ENCODE measurements at places on chromosomes 7 and 10.

- no peak for DNase-seq
These were observed 505.8 kb downstream of the GPAM start for GRCh38 chr10:111677759-111678158.

DNA sequence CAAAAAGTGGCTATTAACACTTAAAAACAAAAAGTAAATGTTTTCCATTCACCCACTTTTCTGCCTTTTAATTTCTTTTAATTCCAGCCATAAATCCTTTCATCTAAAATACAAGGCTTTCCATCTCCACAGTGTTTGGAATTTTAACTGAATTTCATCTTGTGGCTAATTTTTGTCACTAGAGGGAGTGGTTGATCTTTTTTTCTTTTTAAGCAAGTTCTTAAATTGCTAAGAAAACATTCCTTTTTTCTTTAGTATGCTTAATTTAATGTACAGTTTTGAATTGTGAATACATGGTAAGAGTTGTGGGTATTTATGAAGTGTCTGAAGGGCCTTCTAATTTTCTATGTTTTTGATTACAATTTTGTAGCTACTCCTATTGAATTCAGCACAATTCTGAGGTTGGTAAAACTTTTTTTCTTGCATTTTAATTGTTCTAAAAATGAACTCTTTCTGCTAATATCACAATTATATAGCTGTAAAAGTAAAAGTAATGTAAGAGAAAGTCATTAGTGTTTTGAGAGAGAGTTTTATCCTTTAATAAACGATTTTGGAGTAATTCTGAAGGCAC lies 54.9 kb upstream of the ANK3 start:
- peak; percentile 58 for DNase-seq

DNA sequence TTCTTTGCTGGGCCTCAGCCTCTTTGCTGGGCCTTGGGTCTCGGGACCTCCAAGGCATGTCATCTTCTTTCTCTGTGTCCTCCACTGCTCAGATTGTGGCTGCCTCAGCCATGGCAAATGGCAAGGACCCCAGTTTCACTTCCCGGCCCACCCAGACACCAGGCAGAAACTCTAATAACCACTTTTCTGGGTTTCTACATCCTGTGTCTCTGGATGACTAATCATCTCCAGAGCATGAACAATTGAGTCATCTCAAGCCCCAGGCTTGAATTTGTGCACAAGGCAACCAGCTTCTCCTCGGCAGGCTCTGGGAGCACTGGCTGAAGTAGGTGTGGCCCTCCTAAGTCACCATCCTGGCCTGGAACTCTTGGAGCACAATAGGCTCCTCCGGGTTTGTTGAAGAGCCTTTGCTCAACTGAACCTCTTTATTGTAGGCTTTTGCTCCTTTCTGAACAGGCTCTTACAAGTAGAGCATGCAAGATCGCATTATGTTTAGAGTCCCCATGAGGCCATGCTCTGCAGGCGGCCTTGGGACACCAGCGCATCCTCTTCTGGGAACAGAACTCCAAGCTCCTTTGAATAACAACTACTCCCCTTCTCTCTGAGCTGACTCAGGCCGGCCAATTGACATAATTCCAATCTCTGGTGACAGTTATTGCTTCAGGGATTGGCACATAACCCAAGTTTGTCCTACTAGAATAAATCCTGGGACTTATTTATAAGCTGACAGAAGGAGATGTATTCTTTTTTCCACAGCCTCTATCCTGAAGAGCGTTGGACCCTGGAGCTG lies 218.1 kb downstream of the WDR11 start:
- no peak for DNase-seq

DNA sequence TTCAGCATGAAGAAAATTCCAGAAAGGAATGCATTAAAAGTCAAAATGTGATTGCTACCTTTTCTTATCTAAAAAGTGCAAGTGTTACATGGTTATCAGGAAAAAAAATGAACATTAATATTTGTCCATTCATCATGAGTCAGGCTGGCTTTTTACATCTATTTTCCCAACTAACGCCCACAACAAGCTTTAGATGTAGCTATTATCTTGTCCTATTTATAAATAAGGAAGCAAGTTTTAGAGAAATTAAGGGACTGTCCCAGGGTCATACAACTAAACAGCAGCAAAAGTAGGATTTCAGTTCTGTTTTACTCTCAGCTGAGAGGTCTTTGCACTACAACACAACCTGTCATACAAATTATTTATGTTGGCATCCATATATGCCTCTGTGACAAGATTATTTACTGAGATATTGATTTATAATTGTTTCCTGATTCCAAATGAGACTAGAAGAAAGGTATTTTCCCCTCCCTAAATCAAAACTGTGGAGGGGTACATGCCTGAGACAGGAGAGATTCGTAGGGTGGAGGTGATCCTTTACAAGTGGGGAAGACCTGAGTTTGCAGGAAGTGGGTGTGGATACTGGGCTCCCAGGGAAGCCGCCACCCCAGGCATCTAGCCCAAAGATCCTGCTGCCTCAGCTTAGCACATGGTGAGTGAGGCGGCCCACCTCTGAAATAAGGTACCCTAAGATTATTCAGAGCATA lies 57.2 kb upstream of the ARID5B start:
- DNase-seq = no peak

- DNase-seq = no peak
These were observed 214.7 kb downstream of the FRMD4A start for GRCh38 chr10:14116021-14116420.

All from ACHN (cell line).